Type B pancreatic cell (in vitro differentiated cells): ENCODE measurements at places on chromosomes 12 and 14.

DNA sequence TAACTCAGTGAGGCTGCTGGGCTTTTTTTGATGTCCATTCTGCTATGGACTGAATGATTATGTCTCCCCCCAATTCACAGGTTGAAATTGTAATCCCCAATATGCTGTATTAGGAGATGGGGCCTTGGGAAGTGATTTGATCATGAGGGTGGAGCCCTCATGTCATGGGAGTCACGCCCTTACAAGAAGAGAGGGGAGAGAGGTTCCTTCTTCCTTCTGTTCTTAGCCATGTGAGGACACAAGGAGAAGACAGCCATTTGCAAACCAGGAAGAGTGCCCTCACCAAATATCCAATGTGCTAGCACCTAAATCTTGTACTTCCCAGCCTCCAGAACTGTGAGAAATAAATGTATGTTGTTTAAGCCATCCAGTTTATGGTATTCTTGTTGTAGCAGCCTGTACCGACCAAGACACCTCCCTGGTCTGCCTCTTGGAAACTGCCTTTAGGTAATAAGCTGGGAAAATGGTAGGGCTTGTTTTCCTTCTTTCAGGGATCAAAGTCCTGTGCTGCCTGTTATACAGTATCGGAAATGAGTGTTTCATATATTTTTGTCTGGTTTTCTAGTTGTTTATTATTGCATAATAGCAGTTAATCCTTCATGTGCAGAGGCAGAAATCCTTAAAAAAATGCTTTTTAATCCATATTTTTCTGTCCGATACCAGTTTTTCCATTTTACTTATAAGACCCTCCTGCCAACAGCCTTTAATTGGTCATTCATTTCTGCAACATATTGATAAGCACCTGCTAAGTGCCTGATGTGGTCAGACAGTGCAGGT, 16.3 kb downstream of the BORCS5 start:
- no peak for DNase-seq

DNA sequence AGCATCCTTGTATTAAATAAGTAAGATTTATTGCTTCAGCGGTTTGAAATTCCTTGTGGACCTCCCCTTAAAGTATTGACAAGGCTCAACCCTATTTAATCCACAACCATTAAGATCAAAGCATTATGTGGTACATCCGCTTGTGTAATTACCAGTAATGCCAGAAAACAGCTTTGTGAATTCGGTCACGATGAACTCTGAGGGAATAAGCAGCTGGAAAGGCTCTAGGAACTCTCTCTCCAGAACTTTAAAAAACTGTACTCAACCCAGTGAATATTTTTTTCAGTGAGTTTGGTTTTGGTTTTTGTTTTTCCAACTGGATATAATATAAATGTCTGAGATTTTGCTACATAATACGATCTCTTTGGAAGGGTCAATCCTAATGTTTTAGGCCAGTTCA, 49.3 kb upstream of the DIO2 start:
- no peak for DNase-seq

DNA sequence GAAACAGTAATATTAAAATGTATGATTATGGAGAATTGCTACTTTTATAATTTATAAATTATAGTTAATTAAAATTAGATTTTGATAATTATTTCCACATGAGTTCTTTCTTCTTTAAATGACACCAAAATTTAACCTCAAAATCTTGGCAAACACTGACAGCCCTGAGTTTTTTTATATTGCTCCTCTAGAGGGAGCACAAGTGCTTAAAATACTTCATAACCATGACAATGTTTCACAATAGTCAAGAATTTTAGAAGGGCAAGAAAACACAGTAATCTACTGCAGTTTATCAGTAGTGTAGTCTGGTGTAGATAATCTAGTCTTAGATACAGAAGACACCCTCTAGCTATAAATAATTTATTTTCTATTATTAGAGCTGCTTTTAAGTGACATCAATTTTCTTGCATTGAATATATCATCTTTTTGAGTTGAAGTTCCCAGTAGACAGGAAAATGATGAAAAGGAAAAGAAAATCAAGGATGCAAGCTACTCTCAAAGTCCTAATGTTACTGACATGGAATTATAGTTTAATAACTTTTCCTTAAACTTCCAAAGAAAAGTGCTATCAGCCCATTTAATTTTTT, 14.3 kb upstream of the PTGER2 start:
- DNase-seq, result no peak

- DNase-seq, result peak; percentile 71
Measured at GRCh38 chr14:94423453-94424056, 29.0 kb downstream of the SERPINA11 start.

- DNase-seq, result peak; percentile 61
Measured at GRCh38 chr14:104522926-104523545, 56.5 kb upstream of the C14orf180 start.

DNA sequence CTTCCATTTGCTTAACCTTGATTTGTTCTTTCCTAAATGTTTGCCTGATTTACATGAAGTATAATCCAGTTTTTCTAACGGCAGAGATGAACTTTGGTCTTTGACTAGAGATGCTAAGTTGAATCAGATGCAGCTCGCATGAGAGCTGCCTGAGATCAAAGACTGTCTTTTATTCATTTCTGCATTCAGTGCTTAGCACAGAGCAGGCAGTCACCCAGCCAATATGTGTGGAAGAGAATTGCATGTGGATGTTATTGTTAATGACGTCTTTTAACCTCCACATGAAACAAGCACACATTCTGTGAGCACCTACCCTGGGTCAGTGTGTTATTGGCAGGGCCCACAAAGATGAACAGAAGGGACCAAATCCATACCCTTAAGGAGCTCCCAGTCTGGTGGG, 99.2 kb downstream of the SLC5A8 start:
- DNase-seq, result no peak

GRCh38 chr14:80446356-80446755, 235.1 kb upstream of the DIO2 start:
- no peak for DNase-seq

- DNase-seq, result no peak
Measured at GRCh38 chr14:77709412-77709811, 1.5 kb downstream of the SLIRP start.

- DNase-seq, result no peak
Measured at GRCh38 chr14:91175291-91176201, 61.7 kb downstream of the DGLUCY start.

- DNase-seq, result no peak
Measured at GRCh38 chr12:11457996-11458645, 62.8 kb upstream of the PRB2 start.

DNA sequence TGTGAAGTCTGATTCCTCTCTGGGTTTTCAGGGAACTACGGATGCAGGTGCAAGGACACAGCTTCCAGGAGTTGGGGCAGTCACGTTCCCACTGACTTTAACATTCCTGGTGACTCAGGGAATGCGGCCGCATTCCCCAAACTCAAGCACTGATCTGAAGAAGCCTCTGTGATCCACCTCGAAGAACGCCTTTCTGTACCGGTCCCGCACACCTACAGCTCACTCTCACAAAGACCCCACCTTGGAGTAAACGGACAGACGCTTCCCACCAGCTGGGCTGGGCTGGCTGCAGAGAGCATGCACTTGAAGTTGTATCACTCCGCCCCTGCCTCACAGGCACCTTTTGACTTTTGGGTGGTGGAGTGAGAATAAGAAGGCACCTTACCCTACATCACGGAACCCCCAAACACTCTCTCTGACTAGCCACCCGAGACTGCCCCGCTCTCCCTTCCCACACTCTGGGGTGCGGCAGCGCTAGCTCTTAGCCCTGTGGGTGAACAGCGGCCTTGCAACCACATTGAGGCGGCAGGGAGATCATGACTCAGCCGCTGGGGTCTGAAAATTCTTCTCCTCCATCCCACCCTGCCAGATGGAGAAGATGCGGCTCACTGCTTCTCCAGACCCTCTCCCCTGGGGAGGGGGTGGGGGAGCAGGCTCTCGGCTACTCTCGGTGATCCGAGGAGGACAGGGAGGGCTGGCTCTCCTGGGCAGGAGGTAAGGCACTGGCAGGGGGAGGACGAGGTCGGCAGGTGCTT, 23.7 kb upstream of the HDAC7 start:
- DNase-seq, result no peak

GRCh38 chr12:54364413-54364812, at the start of gene GPR84:
GPR84 (minus strand) TSS chr12:54364486; CDS start chr12:54363851, 635 bp downstream.
- DNase-seq, result no peak

DNA sequence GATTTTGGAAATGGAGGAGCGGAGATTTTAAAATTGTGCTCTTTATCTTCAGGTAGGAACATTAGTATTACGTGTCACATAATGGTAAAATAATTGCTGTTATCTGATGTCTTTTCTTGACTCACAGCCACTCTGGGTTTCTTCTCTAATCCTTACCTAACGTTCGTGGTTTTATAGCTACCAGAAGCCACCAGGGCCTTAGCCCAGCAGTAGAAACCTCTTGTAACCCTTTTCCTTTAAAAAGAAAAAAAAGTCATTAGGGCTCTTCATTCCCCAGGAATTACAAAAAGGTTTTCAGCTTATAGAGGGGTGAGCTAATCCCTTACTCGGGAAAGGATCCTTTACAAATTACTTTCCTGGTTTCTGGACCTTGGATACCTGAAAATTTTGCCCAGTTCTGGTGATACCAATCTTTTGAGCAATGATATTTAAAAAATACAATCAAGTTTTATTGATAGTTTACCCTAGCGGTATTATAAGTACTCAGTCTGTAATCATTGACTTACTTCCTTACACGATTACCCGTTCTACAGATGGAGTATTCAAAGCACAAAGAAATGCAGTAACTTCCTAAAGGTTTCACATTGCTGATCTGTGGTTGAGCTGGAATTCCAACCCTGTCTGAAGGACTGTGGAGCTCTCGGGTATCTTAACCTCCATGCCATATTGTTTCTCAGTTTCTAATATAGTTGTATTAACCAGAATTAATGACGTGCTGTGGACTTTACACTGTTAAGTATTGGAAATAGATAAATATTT, 1.6 kb downstream of the GABARAPL1 start:
- no peak for DNase-seq

- no peak for DNase-seq
Measured at GRCh38 chr14:31435276-31435675, 14.9 kb upstream of the HEATR5A start.

DNA sequence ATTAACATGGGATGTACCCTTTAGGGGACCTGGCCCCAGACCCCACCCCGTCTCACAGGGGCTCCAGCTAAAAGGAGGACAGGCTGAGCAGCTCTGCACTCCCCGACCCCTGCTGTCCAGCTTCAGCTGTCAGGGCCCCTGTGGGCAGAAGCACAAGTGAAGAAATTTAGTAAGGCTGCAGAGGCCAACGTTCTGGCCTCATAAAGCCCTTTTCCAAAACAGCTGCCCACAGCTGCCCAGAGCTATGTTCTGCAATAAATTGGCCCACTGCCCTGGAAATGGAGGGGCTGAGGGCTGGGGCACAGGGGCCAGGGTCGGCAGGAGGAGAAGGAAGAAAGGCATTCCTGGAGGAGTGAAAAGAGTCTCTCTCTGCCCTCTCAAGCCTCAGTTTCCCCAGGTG, 357.1 kb downstream of the BCL11B start:
- DNase-seq, result no peak

GRCh38 chr14:103000291-103000921, 56.9 kb downstream of the CDC42BPB start:
- no peak for DNase-seq

GRCh38 chr14:48289701-48290100, 614.3 kb upstream of the MDGA2 start:
- no peak for DNase-seq

DNA sequence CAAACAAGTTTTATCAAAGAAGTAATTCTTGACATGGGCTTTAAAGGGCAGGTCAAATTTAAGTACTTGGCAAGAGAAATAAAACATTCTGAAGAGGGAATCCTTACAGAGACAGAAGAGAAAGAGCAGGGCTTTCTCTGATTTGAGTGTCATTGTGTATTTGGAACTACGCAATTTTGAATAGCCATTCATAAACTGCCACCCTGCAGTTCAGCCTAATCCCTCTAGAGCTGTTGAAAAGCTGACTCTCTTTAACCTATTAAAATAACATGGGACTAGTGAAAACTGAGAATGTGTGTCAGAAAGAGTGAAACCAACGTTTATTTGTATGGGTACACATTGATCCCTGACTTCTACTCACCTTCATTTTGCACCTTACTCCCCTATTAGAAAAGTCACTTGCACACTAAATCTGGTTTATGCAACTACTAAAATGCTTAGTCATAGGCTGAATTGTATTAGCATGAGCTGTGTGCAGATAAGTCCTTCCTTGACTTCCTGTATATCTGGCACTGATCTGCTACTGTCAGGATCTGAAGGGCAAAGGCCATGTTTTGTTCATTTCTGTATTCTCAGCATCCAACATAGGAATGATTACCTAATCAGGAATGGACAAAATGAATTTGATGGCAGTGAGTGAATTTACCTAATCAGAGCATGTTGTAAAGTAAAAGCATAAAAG, 458.9 kb downstream of the NOVA1 start:
- DNase-seq, result no peak

DNA sequence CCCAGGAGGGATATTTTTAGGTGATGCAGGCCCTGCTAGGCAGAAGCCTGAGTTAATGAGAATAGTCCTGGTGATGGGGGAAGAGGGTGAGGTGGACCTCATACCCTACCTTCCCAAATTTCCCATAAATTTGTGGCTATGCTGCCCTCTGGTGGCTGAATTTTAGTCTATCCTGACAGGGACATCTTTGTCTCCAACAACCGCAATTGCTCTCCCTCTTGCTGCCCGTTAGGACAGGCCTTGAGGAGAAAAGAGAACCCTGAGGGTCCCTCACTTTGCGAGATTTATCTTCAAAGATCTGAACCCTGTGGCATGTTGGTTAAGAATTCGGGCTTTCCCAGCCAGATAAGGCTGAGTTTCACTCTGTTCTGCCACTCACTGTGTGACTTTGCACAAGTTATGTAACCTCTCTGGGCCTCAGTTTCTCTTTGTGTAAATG, 9.8 kb upstream of the ZNF385A start:
- no peak for DNase-seq

- DNase-seq, result no peak
Measured at GRCh38 chr12:91562476-91562875, 379.9 kb upstream of the DCN start.

DNA sequence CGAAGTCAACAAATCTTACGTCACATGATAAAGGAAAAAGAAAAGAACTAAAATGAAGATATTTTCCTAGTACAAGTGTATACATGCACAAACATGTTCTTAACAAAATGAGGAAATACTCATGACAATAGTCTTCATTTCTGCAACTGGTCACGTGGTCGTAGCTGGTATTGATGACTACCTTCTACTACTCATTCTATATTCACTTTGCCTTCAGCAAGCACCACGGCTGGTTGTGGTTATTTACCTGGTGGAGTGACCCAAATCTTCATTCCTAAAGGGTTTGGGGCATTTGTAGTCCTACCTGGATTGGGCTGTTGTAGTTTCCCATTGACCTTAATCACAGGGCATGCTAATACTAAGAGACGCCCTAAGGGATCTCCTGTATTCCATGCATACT, 51.2 kb downstream of the FIGNL2 start:
- DNase-seq, result no peak

- no peak for DNase-seq
Measured at GRCh38 chr14:68518761-68519670, 273.9 kb downstream of the ZFP36L1 start.

GRCh38 chr14:80771201-80771600, 170.3 kb downstream of the CEP128 start:
- DNase-seq, result no peak

GRCh38 chr14:77369285-77369684, 7.6 kb downstream of the TMED8 start:
- DNase-seq, result no peak
